ENCODE measurements at places on chromosomes 3 and 15.

GRCh38 chr3:172150913-172151650, 111.7 kb downstream of the FNDC3B start:
- DNase-seq: no peak

DNA sequence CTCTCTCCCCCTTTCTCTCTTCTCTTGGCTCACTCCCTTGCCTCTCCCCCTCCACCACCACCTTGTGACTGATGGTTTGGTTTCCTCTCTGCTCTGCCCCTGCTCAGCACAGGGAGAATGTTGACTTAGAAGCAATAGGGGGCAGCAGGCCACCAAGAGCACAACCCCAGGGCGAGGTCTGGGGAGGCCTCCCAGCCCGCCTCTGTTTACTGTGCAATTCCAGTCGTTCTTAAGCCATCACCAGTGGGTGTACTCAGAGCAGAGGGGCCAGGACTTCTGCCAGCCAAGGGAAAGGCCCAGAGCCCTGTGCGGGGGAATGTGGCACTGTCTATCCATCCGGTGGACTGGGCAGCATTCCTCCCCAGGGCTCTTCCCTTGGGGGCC, 5.7 kb upstream of the APEH start:
- no peak for DNase-seq

DNA sequence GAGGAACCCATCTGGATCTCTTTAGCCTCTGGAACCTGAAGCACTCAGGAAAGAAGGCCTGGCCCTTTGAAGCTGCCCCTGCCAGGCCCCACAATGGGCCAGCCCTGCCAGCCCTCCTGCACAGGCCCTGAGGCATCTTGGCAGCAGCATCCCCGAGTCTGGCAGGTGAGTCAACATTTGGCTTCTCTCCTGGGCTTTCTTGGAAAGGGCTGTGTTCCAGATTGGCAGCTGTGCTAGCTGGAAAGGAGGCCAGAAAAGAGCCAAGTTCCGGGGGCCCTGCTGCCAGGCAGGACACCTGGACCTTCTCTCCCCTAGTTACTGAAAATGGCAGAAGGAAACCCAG, 187.2 kb downstream of the SHQ1 start:
- DNase-seq: peak; percentile 71

GRCh38 chr15:31172606-31173005, 71.1 kb upstream of the TRPM1 start:
- DNase-seq: no peak

DNA sequence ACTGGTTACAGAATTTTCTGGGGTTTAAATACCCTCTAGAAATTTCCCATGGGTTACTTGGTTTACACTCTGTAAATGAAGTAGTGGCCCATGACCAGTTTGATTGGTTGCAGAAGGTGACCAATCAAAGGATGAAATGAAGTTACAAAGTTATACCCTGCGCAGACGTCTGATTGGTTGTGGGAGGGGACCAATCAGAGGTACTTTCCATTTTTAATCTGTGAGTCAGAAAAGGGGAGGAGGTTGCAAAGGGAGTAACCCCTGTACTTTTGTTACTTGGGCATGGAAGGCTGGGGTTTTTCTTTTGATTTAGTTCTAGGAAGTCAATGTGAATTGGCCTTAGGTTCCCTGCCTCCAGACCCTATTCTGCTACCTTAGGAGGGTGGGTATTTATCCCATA, 18.7 kb upstream of the APH1B start:
- no peak for DNase-seq

- DNase-seq: no peak
These were observed 251.5 kb downstream of the PLCL2 start for GRCh38 chr3:17136136-17136721.

GRCh38 chr15:100922192-100923040, 3.3 kb downstream of the LRRK1 start:
- DNase-seq: no peak

GRCh38 chr15:64695561-64695992, 79.8 kb downstream of the RBPMS2 start:
- no peak for DNase-seq

DNA sequence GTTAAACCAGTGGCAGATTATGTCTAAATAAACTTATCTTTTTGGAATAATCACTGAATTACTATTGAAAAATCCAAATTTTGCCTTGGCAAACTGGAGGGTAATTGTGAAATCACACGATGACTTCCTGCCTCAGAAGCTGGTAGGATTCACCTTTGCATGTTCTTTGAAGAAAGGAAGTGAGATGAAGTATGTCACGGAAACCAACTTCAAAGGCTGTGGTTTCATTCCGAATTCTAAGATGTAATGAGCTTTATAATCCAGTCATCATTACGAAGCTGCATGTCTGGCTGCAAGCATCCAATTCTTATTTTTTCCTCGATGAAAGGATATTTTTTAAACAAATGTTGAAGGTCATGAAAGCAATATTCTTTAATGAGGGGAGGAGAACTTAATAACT, 15.0 kb upstream of the ZBED2 start:
- DNase-seq: no peak

- DNase-seq: no peak
These were observed 7.1 kb downstream of the CPLX3 start for GRCh38 chr15:74833376-74834107.

DNA sequence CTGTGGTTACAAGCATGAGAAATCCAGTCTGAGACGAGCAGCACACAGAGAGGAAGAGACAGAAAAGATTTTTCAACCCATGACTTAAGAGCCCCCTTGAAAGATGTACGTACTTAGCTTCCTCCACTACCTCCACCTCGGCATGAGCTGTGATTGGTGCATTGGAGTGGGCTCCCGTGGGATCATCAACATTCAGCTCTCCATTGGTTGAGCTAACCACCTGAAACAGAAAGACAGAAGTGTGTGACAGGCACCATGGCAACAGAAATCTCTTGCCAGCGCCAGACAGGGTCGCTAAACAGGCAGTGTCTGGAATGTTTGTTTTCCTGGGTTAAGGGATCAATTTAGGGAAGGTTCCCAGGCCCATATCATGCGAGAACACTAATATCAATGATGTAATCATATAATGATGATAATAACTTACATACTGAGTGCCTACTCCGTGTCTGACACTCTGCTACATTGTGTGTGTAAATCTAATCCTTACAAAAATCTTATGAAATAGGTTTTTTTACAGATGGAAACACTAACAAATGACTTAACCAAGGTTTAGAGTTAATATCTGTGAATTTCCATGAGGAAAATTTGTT, 17.5 kb upstream of the PPIB start:
- no peak for DNase-seq

DNA sequence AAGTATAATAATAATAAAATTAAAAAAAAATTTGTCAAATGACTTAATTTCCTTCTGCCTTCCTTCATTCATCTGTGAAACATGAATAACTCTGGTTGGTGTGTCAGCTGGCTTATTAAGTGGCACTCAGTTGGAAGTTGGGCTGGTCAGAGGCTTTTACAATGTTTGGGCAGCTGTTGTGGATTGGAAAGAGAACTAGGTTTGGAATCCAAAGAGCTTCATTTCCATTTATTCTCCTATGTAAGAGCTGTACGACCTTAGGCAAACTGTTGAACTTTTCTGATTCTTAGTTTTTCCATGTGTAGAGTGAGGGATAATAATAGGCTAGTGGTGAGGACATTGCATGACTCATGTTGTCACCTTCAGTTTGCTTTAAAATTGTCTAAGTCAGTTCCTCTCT, 606.7 kb downstream of the PDCD6IP start:
- no peak for DNase-seq

- DNase-seq: no peak
These were observed 15.3 kb upstream of the PTPN23 start for GRCh38 chr3:47365213-47366153.

GRCh38 chr3:100073714-100074307, 40.5 kb downstream of the FILIP1L start:
- peak; percentile 35 for DNase-seq

GRCh38 chr3:104106276-104106675, 1260.4 kb upstream of the ALCAM start:
- no peak for DNase-seq

GRCh38 chr15:96374499-96374898, 44.0 kb downstream of the NR2F2 start:
- no peak for DNase-seq

DNA sequence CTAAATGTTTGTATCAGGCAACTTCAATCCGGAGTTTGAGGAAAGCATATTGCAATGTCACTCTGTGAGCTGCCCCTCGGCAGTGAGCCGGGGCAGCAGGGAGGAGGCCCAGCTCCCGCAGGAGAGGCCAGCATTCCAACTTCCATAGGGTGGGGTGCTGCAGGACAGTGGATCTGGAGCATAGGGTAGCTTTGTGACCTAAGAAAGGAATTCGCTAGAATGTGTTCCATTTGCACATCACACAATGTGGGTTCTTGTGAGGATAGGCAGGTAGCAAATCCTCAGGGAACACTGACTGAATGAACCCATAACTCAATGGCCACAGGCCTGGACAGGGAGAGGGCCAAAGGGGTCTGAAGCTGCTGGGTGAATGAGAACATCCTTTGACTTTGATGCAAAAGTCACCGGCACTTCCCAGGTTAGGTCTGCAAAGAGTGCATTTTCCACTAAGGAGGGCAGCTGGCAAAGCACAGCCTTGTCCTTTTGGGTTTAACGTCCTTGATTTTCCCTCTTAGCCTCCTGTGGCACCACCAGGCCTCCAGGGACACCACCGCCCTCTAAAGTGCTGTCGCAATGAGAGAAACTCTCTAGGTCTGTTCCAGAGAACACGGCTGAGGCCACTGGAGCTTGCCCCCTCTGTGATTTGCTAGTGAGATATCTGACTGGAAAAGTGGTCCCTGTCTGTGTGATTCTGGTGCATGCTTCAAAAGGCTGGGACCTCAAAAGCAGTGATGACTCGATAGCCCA, 36.2 kb downstream of the GABRB3 start:
- DNase-seq: no peak

- no peak for DNase-seq
These were observed 19.9 kb upstream of the EBLN2 start for GRCh38 chr3:73041537-73041936.

GRCh38 chr3:6091262-6091661, 769.7 kb upstream of the GRM7 start:
- DNase-seq: no peak

GRCh38 chr3:149319750-149320149, 13.7 kb downstream of the TM4SF18 start:
- no peak for DNase-seq

GRCh38 chr3:151552589-151552988, 91.7 kb upstream of the IGSF10 start:
- DNase-seq: peak; percentile 5

- DNase-seq: no peak
These were observed 475 bp downstream of the FAM107A start for GRCh38 chr3:58576716-58577115.

DNA sequence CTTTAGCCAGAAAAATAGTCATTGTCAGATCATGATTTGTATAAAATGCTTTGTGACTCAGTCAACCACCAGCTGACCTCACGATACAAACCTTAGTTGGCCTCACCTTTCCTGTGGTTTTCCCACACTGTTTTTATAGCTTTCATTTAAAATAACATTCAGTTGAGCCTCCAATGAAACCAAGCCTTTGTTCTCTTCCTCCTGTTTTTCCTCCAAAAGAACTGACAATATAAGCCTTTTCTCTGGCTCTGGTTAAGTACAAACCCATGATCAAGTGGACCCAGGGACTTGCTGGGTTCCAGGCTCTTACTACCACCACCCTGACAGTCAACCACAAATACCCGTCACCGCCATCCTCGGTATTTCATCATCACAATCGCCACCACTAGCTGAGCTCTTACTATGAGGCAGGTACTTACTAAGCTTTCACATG, 81.7 kb downstream of the TAMM41 start:
- DNase-seq: peak; percentile 37

- no peak for DNase-seq
These were observed 371.6 kb upstream of the ZNF385D start for GRCh38 chr3:22122567-22122966.

DNA sequence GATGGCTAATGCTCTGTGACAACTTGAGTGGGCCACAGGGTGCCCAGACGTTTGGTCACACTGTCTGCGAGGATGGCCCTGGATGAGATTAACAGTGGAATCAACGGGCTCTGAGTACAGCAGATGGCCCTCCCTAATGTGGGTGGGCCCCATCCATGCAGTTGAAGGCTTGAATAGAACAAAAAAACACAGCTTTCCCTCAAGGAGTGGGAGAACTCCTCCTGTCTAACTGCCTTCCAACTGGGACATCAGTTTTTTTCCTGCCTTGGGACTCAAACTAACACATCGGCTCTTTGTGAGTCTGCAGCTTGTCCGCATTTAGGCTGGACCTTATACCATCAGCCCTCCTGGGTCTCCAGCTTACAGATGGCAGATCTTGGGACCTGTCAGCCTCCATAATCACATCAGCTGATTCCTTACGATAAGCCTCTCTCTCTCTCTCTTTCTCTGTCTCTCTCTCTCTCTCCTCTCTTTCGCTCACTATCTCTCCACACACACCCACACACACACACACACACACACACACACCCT, 20.8 kb downstream of the FAM174B start:
- DNase-seq: no peak

DNA sequence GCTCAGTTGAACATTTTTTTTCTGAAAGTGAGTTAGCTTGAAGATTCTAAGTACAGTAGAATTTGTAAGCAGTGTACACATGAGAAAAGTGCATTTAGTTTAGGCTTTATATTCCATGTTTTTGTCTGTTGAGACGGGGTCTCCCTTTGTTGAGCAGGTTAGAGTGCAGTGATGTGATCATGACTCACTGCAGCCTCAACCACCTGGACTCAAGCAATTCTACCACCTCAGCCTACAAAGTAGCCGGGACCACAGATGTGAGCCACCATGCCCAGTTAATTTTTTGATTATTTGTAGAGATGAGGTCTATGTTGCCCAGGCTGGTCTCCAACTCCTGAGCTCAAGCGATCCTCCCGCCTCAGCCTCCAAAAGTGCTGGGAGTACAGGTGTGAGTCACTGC, 5.3 kb upstream of the CSNK1G1 start:
- DNase-seq: no peak

DNA sequence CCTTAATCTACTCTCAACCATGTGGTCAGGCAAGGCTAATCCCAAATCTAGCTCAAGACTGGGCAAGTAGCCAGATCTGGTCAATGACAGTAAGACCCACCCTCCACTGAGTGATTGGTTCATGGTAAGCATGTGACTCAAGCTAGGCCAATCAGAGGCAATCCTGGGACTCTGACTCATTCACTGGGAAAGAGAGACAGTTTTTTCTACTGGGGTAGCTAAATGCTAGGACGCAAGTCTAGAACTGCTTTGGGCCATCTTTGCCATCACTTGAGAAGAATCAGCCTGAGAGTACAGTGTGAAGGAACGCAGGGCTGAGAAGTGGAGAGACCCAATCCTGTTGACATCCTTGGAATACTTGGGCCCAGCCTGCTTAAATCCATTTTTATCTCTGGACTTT, 9.4 kb upstream of the RAD18 start:
- DNase-seq: peak; percentile 36

DNA sequence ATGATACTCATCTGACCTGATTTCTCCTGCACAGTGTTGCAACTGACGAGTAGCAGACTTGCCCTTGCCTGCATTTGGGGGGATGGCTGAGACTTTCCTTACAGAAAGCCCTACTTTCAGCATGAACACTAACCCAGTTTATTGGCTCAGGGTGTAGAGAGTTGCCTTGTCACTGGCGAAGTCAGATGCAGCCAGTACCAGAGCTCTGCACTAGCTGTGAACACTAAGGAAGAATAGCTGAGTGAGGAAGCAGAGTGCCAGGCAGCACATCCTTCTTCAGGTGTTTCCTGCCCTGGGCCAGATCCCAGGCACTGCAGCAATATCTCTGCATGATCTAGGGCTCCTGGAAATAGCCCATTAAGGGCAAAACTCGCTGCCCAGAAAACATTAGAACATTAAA, 154.0 kb upstream of the SYNPR start:
- DNase-seq: no peak

- no peak for DNase-seq
These were observed 41.4 kb downstream of the SLC30A4 start for GRCh38 chr15:45481135-45481534.

Measured in HTR-8/SVneo (cell line).